ENCODE measurements at places on chromosomes 5 and 9.

DNA sequence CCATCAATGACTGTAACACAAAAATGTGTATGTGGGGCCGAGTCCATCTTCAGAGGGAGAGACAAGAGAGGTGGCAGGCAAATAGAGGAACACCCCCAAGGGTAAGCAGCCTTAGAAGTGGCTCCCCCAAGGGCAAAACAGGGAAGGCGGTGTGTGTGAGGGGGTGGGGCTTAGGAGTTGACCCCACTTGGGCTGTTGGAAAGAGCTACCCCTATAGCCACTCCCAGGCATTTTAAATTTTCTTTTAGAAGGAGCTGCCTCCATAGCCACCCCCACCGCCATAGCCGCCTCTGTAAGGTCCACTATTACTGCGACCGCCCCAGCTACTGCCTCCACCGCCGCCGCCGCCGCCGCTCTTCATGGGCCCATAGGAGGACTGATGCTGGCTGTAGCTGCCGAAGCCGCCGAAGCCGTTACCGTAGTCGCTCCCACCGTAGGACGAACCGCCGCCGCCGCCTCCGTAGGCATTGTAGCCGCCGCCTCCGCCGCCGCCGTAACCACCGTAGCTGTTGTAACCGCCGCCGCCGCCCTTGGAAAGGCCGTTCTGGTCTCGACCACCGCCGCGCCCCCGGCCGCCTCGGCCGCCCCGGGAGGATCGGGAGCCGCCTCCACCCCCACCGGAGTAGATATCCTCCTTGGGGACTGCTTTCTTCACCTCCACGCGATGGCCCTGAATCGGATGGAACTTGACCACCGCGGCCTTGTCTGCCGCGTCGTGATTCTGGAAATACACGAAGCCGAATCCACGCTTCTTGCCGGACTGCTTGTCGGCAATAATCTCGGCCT is 1.1 kb downstream of the HNRNPA0 start:
- no peak for DNase-seq

GRCh38 chr5:89908876-89909275 is 500.7 kb downstream of the CETN3 start:
- no peak for DNase-seq

DNA sequence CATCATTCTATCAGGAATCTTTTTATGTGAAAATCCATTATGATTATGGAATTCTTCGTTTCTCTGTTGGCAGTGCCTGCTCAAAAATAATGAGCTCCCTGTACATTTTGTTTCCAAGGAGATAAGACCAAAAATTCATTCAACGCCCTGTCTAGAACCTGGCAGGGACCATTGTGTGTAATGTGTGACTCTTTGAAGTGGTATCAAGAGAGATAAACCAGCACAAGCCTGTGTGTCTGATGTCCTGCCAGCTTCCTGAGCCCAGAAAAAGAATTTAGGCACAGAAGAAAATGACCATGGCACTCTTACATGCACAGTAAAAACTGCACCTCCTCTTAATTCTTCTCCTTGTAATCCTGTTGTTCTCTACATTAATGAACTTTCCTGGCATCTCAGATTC is 177.4 kb downstream of the SAXO1 start:
- DNase-seq: no peak

DNA sequence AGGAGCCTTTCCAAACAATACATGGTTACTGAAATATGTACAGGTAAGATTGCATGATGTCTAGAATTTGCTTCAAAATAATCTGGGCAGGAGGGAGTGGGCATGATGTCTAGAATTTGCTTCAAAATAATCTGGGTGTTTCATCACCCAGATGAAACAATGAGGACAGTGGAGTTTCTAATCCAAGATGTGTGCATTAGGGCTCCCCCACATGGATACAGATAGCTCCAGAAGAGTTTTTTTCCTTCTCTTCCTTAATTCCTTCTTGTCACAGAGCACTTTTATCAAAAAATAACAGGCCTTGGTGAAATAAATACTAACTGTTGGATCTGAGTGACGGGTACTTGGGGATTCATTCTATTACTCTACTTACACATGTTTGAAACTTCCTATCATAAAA is 14.9 kb downstream of the ATOX1 start:
- no peak for DNase-seq

GRCh38 chr9:126514037-126514821 is 99.5 kb upstream of the LMX1B start:
- DNase-seq: no peak

- DNase-seq: peak; percentile 77
Observed at GRCh38 chr9:123687246-123687751, 242.6 kb downstream of the DENND1A start.

- DNase-seq: peak; percentile 75
Observed at GRCh38 chr5:31186672-31187267, 6.7 kb upstream of the CDH6 start.

GRCh38 chr9:16013366-16013765 is 460.5 kb downstream of the CCDC171 start:
- no peak for DNase-seq

- DNase-seq: no peak
Observed at GRCh38 chr5:6791031-6791430, 77.8 kb downstream of the TENT4A start.

DNA sequence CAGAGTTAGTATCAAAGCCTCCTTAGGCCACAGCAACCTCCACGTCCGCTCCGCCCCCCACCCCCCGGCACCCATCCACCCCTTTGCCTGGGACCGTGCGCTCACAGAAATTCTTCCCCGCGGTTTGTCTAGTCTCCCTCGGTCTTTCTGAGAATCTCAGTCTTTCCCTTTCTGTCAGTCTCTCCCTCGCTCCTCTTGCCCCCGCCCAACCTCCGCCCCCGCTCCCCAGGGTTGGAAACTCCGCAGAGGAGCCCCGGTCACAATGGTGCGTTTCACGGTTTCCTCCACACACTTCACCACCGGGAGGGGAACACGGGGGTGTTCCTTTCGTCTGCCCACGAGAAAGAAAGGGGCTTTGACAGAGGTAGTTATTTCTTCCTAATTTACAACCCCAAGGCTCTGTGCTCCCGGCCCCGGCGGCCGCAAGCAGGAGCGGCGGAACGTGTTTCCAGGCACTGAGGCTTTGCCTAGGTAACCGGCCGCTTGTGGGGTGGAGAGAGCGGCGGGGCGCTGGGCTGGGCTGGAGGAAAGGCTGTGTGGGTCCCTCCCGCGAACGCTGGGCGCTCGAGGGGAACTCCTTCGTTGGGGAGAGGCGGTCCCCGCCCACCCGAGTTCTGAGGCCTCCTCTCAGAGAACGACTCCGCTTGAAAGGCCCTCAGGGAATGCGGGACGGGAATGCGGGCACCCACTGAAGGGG is 2.1 kb downstream of the NR4A3 start:
- no peak for DNase-seq

DNA sequence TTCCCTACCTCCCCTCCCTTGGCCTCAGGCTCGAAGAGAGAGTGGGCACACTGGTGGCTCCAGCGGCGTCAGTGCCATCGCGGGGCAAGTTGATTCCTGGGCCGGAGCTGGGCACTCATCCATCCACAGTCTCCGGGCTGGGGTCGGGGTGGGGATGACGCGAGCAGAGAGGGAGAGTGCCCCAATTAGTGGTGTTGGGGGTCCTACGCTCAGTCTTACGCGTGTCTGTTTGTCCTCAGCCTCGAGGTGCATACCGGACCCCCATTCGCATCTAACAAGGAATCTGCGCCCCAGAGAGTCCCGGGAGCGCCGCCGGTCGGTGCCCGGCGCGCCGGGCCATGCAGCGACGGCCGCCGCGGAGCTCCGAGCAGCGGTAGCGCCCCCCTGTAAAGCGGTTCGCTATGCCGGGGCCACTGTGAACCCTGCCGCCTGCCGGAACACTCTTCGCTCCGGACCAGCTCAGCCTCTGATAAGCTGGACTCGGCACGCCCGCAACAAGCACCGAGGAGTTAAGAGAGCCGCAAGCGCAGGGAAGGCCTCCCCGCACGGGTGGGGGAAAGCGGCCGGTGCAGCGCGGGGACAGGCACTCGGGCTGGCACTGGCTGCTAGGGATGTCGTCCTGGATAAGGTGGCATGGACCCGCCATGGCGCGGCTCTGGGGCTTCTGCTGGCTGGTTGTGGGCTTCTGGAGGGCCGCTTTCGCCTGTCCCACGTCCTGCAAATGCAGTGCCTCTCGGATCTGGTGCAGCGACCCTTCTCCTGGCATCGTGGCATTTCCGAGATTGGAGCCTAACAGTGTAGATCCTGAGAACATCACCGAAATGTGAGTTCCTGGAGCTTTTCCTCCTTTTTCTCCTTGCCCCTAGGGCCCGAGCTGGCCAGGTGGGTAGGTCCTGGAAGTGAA is 861 bp downstream of the NTRK2 start:
- no peak for DNase-seq

- DNase-seq: no peak
Observed at GRCh38 chr9:85332487-85332886, 409.3 kb downstream of the AGTPBP1 start.

- no peak for DNase-seq
Observed at GRCh38 chr9:125404733-125405132, 143.1 kb downstream of the GAPVD1 start.

DNA sequence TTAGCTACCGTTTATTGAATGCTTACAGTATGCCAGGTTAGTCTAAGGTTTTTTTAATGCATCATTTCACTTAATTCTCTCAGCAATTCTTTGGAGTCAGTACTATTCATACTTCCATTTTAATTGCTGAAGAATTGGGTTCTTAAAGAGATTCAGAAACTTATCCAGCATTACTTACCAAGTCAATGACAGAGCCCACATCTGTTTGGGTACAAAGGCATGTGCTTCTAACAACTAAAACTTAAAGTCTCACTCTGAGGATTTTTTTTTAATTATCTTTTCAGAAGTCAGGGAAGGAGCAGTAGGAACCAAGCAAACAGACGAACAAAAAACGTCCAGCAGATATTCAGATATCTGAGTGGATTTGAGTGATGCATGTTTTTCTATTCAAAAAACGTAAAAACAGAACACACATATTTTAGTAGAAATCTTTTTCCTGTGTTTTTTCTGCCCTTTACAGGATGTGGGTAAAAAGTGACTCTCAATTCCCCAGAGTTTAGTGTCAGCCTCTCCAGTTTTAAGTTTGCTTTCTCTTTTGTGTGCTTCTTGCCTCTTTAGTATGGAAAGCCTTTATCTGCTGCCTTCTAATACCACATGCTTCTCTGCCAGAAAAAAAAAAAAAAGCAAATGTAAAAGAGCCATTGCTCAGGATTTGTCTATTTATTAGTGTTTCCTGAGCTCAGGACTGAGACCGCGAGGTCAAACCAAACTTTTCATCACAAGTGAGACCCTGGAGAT is 118.0 kb downstream of the PRKACG start:
- no peak for DNase-seq

DNA sequence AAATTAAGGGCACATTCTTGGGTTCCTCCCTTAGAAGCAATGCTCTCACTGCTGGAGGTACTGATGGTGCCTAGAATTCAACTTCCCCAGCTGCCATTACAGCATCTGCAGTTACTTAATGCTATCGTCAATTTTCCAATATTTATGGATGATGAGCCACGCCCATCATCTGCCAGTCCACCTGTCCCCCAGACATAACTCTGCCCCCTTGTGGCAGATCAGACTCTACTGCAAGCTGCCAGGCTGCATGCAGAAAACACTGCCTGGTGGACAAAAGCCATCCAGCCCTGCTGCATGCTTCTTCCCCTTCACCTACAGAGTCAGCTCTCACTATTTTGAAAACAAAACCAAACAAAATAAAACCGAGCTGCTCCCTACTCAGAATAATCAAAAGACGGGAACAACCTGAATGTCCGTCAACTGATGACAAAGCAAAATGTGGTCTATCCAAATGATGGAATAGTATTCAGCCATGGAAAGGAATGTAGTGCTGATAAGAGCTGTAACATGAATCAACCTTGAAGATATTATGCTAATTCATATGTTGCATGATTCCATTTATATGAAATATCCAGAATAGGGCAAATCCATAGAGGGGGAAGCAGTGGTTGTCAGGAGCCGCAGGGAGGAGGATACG is 66.4 kb downstream of the RETREG1 start:
- DNase-seq: peak; percentile 88

Data from SHP77 treated with DMSO at 0.1 percent for 48 hours (cell line).